ENCODE measurements at places on chromosomes 11 and 22. TPM values are rescaled to one million over a fixed set of nuclear protein-coding genes. Genes with fewer than 3 reads are reported as not detected.

- DNase-seq: no peak
These were observed 67.4 kb upstream of the CLTCL1 start for GRCh38 chr22:19358703-19359553.

Gene CCDC89
- 2.7 TPM for polyA plus RNA-seq

GRCh38 chr11:9714272-9714940 is 50.5 kb downstream of the SWAP70 start:
- no peak for DNase-seq

Gene APOL5
- polyA plus RNA-seq: not detected

DNA sequence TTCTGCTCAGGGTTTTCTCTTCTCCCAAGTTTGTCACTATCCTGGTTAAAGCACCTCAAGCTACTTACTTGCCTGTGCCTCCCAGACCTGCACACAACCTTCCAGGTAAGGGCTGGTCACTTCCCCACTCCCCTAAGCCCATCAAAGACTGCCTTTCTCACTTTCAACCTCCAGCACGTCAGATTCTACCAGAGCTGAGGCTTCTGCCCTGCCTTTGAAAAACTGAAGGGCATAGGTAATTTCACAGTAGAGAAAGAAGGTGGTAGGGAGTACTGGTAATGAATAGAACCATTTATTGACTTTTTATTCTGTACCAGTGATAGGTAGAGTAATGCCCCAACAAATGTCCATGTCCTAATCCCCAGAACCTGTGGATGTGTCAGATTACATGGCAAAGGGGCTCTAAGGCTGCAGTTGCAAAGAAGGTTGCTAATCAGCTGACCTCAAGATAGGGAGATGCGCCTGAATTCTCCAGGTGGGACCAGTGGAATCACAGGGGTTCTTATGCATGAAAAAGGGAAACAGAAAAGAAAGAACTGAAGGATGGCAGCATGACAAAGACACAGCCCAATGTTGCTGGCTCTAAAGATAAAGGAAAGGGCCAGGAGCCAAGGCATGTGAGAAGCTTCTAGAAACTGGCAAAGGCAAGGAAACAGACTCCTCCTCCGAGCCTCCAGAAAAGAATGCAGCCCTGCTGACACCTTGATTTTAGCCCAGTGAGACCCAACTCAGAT is 89.0 kb downstream of the SLC1A2 start:
- no peak for DNase-seq

DNA sequence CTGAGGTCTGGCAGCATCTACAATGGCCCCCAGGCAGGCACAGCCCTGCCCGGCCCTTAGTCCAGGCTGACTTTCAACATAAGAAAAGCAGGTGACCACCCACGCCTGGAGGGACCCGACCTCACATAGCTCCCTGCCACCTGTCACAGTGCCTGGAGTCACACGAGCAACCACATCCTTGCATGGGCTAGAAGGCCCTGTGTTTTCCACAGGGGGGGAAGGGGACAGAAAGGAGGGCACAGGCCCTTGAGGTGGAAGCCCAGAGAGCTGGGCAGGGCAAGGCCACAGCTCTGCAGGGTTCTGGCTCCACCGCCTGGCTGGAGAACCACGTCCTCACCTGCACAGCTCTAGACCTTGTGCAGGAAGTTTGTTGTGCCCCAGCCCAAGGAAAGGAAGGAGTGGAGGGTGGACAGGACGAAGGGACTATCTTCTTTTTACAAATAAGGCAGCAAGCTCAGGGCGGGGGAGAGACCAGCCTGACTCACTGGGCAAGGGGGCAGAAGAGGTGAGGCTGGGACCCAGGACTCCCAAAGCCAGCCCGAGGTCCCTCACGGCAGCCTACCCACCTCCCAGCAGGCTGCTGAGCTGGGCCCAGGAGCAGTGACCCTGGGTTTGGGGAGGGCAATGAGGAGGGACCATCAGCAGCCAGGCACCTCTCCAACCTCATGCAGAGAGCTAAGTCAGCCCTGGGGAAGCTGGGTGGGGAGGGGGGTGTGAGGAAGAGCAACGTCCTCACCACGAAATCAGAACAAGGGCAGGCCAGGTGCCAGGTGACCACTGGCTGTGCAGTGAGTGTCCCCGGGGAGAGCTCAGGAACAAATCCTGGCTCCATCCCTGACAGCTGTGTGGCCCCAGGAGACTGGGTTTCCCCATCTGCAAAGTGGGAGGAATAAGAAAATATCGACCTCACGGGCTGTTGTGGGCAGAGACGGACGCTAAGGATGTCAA is 4.3 kb downstream of the C1QTNF6 start:
- peak; percentile 37 for DNase-seq

GRCh38 chr11:56495117-56495516 is 3.9 kb upstream of the OR5M8 start:
- DNase-seq: no peak

GRCh38 chr11:120581313-120581712 is 69.8 kb downstream of the GRIK4 start:
- DNase-seq: no peak

Measured in kidney (tissue), 22 donors.